ENCODE measurements at places on chromosomes 11 and 22.

DNA sequence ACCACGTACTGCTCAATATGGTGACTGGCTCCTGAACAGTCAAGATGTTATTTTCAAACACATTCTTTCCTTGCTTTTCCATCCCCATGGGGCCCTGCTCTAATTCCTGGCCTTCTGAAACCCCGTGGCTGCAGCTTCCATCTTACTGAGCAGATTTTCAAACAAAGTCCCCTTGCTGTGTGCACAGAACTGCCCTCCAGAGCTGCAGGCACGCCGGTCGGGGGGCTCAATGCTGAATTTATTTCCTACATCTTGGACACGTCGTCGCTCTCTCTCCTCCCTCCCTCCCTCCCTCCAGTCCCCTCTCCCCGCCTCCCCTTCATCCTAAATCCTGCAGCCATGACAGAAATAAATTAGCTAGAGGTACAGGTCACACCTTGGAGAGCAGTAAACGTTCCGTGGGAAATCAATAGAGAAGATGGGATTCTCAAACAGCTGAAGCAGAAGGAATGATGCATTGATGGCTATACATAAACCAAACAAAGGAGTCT lies 243.1 kb upstream of the BLID start:
- DNase-seq = no peak

DNA sequence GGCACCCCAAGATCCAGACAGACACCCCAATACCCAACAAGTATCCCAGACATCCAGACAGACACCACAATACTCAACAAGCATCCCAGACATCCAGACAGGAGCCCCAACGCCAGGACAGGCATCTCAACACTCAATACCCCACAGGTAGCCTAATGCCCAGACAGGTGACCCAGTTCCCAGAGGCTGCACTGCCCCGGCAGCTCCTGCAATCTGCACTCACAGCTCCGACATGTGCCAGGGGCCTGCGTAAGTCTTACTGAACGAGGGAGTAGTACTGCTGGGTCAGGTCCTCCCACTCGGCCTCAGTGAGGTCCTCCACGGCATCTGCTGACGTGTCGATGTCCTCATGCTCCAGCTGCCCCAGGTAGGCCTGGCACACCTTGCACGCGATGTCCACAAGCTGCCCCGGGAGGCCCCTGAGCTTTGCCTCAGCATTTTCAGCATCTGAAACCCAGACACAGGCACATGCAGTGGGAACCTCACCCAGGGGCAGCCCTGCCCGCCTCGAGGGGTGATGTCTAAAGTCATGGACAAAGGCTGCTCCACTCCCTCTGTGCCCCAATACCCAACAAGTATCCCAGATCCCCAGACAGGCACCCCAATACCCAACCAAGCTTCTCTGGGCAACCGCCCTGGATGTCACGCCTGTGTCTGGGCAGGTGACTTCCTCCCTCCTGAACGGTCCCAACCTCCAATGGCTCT lies 16.6 kb downstream of the TTLL8 start:
- DNase-seq = no peak

GRCh38 chr11:18721561-18722292 lies 4.3 kb downstream of the IGSF22 start:
- DNase-seq = peak; percentile 76

DNA sequence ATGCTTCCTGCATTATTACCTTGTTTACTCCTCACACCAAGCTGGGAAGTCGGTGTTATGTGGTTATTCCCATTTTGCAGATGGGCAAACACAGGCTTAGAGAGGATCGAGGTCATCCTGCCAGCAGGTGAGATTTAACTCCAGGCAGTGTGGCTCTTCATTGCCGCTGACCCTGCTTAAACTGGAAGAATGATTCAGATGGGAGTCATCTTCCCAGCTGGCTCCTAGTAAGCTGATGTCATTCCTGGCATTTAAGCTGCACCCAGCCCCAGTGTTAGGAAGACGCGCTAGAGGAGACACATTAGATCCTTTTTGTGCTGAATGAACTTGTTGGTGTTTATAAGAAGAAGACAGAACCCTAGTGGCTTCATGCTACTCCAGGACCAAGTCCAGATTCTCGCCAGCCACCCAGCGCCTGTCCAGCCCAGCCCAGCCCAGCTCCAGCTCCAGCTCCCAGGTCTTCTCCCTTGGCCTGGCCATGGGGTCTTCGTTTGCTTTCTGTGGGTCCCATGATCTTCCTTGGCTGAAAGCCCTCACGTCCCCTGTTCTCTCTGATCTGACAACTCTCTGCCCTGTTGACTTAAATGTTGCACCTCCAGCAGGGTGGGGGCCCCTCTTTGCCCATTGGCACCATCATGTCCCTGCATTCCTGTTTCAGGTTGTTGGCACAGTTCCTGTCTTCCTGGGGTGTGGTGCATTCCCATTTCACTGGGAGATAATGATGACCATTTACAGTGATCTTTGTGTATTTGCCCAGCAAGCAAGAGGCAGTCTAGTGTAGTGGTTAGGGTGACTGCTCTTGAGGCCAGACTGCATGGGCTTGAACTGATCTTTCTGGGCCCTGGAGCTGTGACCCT lies 13.6 kb downstream of the PARVB start:
- DNase-seq = no peak

DNA sequence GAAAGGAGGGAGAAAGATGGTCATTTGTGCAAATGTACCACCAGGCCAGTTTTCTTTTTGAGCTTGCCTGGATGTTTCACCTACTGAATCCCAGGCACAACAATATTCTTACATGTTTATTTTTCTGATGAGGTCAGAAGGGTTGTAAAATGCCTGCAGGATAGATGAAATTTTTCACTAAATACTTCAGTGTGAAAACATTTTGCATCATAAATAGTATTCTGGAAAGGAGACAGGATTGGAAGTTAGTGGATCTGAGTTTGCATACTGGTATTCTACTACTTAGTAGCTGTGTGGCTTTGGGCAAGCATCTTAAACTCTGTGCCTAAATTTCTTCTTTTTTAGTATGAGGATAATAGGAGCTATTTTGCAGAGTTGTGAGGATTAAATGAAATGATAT lies 24.8 kb downstream of the RNF169 start:
- no peak for DNase-seq
